Activated CD4-positive, alpha-beta T cell treated with anti-CD3 and anti-CD28 coated beads for 36 hours (primary cell): ENCODE measurements at places on chromosomes 3 and 15. TPM values are rescaled to one million over a fixed set of nuclear protein-coding genes. Genes with fewer than 3 reads are reported as not detected.
A peak's percentile ranks its signal among the peaks of the same experiment; 100 is the strongest.

GRCh38 chr3:139455855-139456254, 20.5 kb downstream of the RBP2 start:
- no peak for DNase-seq

Gene RPUSD3
- 79.2 TPM for total RNA-seq

Gene WDR76
- total RNA-seq, result 95.2 TPM

Gene GRK7
- total RNA-seq, result not detected

DNA sequence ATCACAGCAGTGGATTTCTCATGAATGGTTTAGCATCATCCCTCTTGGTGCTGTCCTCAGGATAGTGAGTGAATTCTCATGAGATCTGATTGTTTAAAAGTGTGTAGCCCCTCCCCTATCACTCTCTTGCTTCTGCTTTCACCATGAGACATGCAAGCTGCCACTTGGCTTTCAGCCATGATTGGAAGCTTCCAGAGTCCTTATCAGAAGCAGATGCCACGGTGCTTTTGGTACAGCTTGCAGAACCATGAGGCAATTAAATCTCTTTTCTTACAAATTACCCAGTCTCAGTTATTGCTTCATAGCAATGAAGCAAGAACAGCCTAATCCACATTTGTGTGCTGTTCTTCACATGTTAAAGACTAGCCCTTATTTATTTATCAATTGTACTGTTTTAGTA, 495.2 kb upstream of the EPHA6 start:
- no peak for DNase-seq

Gene PRSS50
- total RNA-seq, result not detected

GRCh38 chr3:71873093-71873611, 88.2 kb upstream of the PROK2 start:
- peak; percentile 30 for DNase-seq

Gene SLC2A2
- not detected for total RNA-seq

GRCh38 chr15:82047453-82048400, 1.9 kb upstream of the MEX3B start:
- no peak for DNase-seq

Gene DNASE1L3
- not detected for total RNA-seq

DNA sequence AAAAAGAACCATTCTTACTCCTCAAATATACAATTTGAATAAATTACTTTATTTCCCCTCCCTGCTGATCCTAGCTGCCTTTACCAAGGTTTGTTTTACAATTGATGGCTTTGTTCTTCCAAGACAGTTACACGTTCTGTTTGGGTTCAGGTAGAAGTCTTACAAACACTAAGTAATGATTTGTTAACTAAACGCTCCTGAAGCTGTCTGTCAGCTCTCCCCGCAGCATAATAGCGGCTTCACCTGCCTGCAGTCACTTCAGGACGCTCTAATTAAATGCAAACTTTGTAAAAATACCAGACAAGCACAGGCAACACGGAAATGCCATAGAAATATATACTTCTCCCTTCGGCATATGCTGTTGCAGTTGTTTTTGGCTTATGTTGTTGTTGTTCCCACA, 176.4 kb upstream of the MDFIC2 start:
- DNase-seq, result no peak

- no peak for DNase-seq
Observed at GRCh38 chr15:46354443-46354842, 719.6 kb downstream of the SQOR start.

- no peak for DNase-seq
Observed at GRCh38 chr3:189292667-189293484, 121.1 kb downstream of the TPRG1 start.

GRCh38 chr3:12490547-12490946, 6.3 kb downstream of the TSEN2 start:
- no peak for DNase-seq

GRCh38 chr15:38254051-38254883, 1.6 kb downstream of the SPRED1 start:
- peak; percentile 60 for DNase-seq

DNA sequence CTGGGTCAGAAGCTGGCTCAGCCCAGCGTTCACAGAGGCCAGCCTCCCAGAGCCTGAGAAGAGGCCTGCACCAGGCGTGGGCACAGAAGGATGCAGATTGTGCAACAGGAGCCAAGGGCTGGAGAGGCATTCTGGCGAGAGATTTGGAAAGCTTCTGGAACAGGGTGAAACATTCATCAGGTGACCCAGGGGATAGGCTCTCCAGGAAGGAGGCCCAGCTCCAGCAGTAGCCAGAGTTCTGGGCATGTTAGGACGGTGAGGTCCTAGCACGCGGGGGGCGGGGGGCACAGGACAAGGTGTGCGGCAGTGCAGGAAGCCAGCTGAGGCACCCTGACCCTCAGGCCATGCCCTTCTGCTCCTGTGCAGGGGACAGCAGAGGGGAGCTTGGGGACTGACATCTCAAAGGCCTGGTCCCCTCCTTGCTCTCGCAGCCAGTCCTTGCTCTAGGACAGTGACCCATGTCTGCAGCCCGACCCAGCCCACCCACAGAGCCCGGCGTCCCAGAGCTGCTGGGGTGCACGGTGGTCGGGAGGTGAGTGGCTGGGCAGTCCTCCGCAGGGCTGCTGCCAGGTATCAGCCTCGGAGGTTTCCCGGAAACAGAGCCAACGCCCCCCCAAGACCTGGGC, 111.7 kb upstream of the KLF13 start:
- no peak for DNase-seq

Gene PRKCI
- 33.0 TPM for total RNA-seq

Gene CCDC80
- not detected for total RNA-seq

GRCh38 chr15:85871545-85871944, 76.8 kb upstream of the KLHL25 start:
- no peak for DNase-seq

Gene TM4SF18
- not detected for total RNA-seq

Gene C15orf61
- 3.4 TPM for total RNA-seq

Gene EPHA3
- total RNA-seq, result 0.09 TPM

GRCh38 chr3:197372047-197372661, 73.7 kb upstream of the DLG1 start:
- no peak for DNase-seq

- no peak for DNase-seq
Observed at GRCh38 chr3:188854772-188855149, 317.0 kb upstream of the TPRG1 start.

Gene BSN
- 0.09 TPM for total RNA-seq

- DNase-seq, result peak; percentile 82
Observed at GRCh38 chr3:108124337-108125152, 33.7 kb upstream of the CD47 start.

DNA sequence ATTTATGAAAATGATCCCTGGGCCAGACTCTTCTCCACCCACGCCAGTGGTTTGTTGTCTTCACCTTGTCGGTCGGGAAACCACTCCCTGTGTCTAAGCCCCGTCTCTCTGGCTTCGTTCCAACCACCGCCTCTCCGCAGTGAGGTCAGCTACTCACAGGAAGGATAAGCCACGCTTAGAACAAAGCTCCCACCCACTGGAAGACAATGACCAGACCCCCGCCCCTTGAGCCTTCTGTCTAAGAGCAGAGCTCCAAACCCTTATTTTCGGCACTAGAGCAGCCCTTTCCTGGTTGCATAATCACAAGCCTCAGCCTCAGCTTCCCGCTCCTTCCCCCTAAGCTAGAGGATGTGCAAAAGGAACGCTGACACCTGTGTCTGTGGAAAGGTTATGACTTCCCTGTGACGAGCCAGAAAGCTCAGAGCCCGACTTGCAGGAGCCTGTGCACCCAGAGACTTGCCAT, 114.9 kb upstream of the MEF2A start:
- peak; percentile 80 for DNase-seq

- peak; percentile 68 for DNase-seq
Observed at GRCh38 chr15:22979238-22980188, 655 bp downstream of the CYFIP1 start.

DNA sequence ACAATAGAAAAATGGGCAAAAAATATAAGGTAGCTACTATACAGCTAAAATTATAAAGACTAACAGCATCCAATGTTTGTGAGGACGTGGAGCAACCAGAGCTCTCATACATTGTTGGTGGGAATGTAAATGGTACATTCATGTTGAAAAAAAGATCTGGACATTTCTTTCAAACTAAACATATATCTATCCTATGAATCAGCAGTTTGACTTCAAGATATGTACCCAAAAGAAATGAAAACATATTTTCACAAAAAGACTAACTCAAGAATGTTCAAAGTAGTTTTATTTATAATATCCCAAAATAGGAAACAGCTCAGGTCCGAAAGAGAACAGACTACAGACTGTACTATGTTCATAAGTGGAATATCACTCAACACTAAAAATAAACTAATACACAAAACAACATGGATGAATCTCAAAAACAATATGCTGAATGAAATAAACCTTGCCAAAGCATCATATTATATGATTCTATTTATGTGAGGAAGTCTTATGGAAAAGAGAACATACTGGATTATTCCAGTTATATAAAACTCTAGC, 8.8 kb upstream of the TTBK2 start:
- no peak for DNase-seq

Gene BCHE
- not detected for total RNA-seq

- DNase-seq, result no peak
Observed at GRCh38 chr15:60779718-60780503, 301.0 kb upstream of the ICE2 start.

Gene C3orf22
- not detected for total RNA-seq

- peak; percentile 20 for DNase-seq
Observed at GRCh38 chr15:89143503-89144162, 55.4 kb downstream of the ABHD2 start.

- no peak for DNase-seq
Observed at GRCh38 chr3:55634345-55634744, 147.2 kb upstream of the WNT5A start.

GRCh38 chr3:100665230-100665629, 44.1 kb upstream of the TFG start:
- DNase-seq, result peak; percentile 57

Gene SHC4
- total RNA-seq, result 1.4 TPM

DNA sequence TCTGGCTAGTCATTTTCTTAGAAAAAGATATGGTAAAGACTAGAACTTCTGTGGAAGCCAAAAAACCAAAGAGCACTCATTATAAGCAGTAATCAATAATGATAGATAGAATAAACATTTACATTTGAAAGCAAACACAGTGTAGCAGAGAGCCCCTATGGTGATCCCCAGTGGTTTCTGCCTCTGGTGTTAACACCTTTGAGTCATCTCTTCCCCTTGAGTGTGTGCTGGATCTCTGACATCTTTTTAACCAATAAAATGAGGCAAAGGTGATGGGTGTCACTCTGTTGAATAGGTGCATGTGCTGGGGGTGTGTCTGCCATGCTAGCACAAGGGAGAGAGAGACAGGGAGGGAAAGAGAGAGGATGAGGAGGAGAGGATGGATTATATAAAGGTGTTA, 121.6 kb downstream of the TFG start:
- peak; percentile 10 for DNase-seq

- no peak for DNase-seq
Observed at GRCh38 chr3:188756241-188756640, 415.5 kb upstream of the TPRG1 start.

DNA sequence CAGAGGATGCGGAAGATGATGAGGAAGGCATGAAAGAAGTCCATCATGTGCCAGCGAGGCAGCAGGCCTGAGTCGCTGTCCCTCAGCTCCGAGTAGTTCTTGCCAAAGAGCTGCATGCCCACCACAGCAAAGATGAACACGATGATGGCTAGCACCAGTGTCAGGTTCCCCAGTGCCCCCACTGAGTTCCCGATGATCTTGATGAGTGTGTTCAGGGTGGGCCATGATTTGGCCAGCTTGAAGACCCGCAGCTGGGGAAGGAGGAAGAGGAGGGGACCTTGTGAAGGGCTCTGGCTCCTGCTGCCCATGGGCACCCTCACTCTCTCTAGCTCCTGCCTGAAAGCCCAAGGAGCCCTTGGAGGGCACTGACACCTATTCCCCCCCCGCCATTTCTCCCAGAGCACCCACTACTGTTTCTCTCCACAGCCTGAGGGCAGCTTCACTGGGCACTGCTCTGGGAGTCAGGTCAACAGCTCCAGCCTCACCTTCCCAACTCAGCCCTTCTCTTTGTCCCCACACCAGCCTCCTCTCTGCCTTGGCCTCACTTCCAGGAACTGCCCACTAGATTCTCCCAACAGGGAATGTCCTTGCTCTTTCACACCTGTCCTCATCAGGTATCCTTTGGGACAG, 63.6 kb downstream of the SCN5A start:
- DNase-seq, result no peak
